HT-29 (cell line): ENCODE measurements at places on chromosomes 1 and 21. TPM values are rescaled to one million over a fixed set of nuclear protein-coding genes. Genes with fewer than 3 reads are reported as not detected.

LCE6A gene
- not detected in 2 replicates for total RNA-seq

TSPEAR gene
- total RNA-seq, result not detected in 2 replicates

CFAP126 gene
- total RNA-seq, result not detected in 2 replicates

TCHH gene
- total RNA-seq, result 0.03 TPM in 1 of 2 replicates, not detected in the other

NHLH1 gene
- not detected in 2 replicates for total RNA-seq

GUCA2B gene
- total RNA-seq, result 0.26 and 0.84 TPM in 2 replicates

IFNLR1 gene
- 3.3 and 3.5 TPM in 2 replicates for total RNA-seq

C1orf185 gene
- total RNA-seq, result not detected in 2 replicates

DNA sequence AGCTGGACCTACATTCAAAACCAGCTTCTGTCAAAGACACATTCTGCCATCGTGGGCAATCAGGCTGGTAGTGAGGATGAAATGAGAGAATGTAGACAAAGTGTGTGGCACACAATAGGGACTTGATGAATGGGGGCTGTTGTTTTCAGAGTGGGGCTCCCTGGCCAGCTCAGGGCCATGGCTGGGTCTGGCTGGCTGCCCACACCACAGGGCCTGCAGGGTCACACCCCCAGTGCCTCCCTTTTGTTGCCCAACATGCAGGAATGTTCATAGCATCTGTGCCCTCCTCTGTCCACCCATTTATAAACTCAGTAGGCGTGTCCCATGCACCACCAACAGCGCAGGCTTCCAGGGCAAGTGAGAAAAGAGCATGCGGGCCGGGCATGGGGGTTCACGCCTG, 20.8 kb upstream of the ECE1 start:
- no peak for DNase-seq

DNA sequence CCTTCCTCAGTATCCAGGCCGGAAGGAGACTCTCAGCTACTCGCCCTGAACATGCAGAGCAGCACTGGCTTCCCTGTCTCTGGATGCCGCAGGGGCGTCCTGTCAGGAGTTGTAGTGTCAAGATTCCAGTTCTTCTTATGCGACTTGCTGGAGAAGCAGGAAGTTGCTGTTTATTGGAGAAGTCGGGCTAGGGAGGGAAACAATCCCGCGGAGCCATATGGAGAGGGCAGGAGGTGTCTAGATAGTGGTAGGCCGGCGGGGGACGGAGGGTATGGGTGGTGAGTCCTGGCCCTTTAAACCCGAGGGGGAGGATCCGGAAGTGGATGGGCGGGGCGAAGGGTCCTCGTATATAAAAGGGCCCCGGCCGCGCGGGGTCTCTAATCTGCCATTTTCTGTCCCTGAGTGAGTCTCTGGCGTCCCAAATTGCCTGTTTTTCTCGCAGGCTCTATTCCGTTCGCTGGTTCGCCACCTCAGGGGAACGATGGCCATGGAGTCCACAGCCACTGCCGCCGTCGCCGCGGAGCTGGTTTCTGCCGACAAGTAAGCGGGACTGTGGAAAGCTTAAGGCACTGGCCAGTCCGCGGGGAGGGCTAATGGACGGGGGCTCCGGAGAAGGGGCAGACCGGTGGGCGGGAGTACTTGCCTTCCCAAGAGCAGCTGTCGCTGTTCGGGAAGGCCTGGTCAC, at the start of gene NASP:
NASP (plus strand) TSS at position 376 of the 685 bp plus-strand sequence; CDS start at position 482, 106 bp downstream.
- DNase-seq, result peak; percentile 94

- DNase-seq, result peak; percentile 41
Measured at GRCh38 chr1:212609701-212610574, 1.4 kb downstream of the ATF3 start.

DNA sequence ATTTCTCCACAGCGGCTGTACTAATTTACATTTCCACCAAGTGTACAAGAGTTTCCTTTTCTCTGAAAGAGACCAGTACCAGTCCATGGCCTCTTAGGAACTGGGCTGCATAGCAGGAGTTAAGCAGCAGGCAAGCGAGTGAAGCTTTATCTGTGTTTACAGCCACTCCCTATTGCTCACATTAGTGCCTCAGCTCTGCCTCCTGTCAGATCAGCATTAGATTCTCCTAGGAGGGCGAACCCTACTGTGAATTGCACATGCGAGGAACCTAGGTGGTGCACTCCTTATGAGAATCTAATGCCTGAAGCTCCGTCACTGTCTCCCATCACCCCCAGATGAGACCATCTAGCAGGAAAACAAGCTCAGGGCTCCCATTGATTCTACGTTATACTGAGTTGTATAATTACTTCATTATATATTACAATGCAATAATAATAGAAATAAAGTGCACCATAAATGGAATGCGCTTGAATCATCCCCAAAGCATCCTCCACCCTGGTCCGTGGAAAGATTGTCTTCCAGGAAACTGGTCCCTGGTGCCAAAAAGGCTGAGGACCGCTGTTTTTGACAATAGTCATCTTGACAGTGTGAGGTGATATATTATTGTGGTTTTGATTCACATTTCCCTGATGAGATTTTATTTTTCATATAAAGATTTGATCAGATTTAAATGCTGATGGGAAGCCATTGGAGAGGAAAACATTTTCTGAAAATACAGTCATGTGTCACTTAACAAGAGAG, 45.5 kb upstream of the MRPS6 start:
- no peak for DNase-seq

DNA sequence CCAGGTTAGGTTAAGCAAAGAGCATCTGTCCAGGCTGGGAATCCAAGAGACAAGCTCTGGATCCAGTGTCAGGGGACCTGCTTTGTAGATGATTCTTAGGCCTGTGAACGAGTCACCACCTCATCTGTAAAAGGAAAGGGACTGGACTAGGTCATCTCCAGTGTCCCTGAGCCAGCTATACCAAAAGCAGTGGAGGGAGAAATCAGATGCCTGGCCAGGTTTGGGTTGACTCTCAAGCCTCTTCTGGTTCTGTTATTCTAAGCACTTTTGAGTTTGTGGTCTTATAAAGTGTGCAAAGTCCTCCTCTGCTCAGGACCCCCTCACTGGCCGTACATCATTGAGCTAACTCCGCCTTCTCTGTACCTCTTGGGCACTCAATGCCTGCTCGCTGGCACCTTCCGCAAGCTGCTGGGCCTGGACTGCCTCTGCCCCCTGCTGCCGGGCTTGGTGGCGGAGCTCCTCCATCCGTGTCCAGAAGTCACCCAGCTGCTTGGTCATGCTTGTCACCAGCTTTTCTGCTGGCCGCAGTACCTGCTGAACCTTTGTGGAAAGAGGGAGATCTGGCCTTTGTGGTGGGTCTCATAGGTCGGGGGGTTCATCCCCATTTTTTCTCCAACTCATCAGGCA, 33.6 kb downstream of the CAMK1G start:
- DNase-seq, result no peak

DNA sequence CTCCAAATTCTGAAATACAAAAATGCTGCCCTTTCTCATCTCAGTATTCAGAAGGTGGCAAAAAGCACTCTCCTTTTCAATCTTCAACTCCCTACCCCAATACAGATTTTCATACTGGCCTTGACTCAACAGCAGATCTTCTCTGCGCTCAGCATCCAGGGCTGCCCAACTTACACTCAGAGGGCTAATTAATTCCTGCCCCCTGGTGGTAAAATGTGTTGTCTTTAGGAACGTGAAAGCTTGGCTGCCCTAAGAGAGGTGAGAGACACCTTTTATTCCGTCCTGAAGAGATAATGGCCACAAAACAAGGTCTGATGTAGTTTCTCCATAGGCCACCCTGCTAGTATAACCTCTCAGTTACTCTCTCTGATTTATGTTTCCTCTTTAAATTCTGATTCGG, 25.0 kb downstream of the KRTAP24-1 start:
- peak; percentile 38 for DNase-seq

- DNase-seq, result no peak
Measured at GRCh38 chr1:173568483-173568882, 34.4 kb downstream of the SLC9C2 start.

GRCh38 chr21:40235528-40235927, 368.3 kb downstream of the PCP4 start:
- no peak for DNase-seq

GRCh38 chr1:233707880-233708815, 94.2 kb downstream of the KCNK1 start:
- no peak for DNase-seq

GRCh38 chr1:33348194-33348593, 27.3 kb upstream of the A3GALT2 start:
- peak; percentile 14 for DNase-seq

DNA sequence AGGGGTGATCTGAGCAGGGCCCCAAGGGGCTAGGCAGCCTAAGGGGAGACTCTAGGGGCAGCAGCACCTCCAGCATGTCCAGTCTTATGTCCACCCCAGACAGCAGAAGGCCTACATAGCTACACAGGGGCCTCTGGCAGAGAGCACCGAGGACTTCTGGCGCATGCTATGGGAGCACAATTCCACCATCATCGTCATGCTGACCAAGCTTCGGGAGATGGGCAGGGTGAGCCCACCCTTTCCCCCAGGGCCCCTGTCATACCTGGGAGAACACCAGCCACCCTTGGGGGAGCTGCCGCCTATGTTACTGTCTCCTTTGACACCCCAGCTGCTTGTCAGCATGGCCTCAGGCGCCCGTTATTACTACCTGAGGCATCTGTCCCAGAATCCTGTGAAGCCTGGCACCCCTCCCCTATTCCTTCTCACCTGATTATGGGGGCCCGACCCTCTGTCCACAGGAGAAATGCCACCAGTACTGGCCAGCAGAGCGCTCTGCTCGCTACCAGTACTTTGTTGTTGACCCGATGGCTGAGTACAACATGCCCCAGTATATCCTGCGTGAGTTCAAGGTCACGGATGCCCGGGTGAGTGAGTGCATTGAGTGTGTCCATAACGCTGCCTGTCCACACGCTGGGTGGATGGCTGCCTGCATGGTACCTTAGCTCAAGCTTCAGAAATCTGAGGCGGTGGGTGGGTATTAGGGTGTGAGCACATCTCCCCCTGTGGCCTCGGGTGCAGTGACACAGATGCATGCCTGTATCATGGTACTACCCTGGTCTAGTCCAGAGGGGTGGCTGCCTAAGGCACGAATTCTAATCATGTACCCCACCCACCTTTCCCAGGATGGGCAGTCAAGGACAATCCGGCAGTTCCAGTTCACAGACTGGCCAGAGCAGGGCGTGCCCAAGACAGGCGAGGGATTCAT, 29.7 kb upstream of the KDM4A start:
- no peak for DNase-seq

GRCh38 chr1:36463463-36463802, 751 bp downstream of the MRPS15 start:
- DNase-seq, result peak; percentile 41
